ENCODE measurements at places on chromosomes 1 and 21.

DNA sequence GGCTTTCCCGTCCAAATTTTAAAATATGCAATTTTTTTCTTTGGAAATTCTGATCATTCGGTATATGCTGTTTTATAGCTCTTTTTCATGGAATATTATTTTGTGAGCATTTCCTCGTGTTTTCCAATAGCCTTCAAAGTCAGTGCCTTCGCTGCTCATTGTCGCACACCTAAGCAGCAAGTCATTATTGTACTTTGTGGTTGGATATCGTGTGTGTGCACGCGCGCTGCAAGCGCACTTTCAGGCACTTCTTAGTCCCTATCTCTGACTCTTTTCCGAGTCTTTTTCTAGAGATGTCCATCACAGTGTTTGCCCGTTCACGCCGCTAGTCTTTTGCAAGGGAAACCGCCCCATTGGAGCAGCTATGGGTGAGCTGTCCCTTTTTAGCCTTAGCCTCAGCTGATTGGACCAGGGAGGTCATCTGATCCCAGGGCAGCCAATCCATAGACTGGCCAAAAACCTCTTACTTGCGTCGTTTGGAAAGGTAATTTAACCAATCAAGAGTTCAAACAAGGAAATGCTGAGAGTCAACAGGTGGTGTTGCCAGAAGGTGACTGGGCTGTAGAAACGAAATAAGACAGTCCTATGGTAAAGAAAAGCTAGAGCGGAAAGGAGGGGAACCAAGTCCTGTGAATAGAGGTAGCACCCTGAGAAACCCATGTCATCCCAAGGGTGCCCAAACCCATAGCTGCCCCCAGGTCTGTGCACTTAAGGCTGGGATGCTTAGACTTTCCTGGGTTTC is 710 bp upstream of the HYI start:
- no peak for DNase-seq

- DNase-seq, result no peak
Observed at GRCh38 chr1:23179862-23180261, 11.2 kb upstream of the LUZP1 start.

- no peak for DNase-seq
Observed at GRCh38 chr21:42971897-42972275, 2.5 kb upstream of the PKNOX1 start.

DNA sequence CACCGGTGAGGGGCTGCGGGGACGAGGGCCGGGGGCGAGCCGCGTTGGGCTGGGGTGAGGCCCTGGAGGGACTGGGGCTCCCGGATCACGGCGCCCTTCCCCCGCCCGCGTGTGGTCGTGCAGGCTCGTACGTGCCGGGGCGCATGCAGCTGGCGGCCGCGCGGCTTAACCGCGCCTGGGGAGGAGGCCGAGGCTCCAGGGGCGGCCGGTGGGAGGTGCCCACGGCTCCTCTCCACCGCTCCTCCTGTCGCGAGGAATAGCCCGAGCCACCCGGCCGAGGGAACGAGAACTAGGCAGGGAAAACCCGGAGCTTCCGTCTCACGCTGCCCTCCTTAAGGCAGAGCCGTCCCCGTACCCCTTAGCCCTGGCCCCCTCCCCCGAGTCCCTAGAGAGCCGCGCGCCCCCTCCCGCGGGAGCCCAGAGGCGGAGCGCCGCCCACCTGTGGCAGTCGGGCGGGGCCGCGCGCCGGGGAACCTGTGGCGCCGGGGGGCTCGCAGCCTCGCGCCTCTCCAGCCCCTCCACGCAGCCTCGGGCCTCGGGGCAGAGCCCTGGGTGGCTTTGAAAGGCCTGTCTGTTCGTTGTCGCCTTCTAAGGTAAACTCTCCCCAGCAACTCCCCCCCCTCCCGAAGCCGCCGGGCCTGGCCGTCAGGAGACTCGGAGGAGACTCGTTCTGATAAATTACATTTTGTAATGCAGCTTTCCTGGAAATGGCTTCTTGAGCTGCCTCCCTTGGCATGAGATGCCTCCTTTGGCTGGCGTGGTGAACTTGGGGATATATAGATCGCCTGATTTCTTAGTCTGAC is 746 bp downstream of the AK4 start:
- DNase-seq, result peak; percentile 79

DNA sequence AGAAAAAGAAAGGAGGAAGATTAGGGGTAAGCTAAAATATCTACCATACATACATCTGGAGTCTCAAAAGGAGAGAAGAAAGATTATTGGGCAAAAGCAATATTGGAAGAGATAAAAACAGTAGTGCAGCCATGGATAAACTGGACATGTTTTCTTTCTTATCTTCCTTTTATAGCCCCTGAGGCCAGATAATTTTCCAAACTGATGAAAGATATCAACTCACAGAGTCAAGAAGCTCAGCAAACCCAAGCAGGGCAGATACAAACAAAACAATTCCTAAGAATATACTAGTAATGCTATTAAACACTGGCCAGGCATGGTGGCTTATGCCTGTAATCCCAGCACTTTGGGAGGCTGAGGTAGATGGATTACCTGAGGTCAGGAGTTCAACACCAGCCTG is 5.8 kb upstream of the PSMB4 start:
- no peak for DNase-seq

DNA sequence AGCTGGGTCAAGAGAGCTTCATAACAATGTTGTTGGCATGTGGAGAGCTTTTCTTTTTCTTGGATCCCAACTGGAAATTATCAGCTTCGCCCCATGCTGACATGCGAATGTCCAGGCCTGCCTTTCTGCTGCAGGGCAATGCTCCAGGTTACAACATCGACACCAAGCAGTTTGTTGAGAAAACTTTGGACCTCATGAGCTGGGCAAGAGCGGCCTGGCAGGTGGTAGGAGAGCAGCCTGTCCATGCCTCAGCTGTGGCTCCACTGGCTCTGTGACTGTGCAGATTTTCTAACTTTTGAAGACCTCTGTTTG is 41.4 kb downstream of the MTARC1 start:
- DNase-seq, result no peak
